ENCODE measurements at places on chromosomes 3 and 15. TPM values are rescaled to one million over a fixed set of nuclear protein-coding genes. Genes with fewer than 3 reads are reported as not detected.

DNA sequence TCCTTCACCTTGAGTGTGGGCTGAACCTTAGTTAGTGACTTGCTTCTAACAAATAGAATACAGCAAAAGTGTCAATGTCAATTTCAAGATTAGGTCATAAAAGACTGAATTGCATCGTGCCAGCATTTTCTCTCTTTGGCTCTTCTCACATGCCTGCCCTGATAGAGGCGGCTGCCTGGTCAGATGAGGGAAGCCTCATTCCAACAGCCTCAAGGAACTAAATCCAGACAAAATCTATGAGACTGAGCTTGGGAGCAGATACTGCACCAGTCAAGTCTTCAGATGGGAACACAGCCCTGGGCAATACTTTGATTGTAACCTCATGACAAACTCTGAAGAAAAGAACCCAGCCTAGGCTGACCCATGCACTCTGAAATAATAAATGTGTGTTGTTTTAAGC lies 63.5 kb upstream of the MFGE8 start:
- H3K4me1 ChIP-seq: no peaks in the 10 kb centered on the region
- H3K27me3 ChIP-seq: no peaks in the 10 kb centered on the region
- DNase-seq: no peak
- H3K27ac ChIP-seq: no peak overlapping the region
- H3K4me3 ChIP-seq: no peak overlapping the region

DNA sequence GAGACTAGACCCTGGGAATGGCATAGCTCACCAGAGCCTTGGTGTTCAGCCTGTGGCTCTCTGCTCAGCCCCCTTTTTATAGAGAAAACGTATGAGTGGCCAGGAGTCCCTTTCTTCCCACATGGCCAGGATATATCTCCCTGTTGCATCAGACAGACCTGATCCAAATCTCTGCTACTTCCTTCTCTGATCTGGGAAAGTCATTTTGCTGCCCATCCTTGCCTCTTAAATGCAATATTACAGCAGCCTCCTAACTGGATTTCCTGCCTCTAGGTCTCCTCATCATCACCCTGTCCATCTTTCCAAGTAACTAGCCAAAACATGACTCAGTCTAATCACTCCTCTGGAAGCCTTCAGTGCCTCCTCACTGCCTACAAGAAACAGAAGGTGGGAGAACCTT lies 42.9 kb downstream of the CTDSPL start:
- H3K36me3 ChIP-seq: no peaks in the 10 kb centered on the region
- H3K27me3 ChIP-seq: no peaks in the 10 kb centered on the region
- peaks cover 27% of the 10 kb centered on the region for H3K4me1 ChIP-seq
- H3K27ac ChIP-seq: no peak overlapping the region

DNA sequence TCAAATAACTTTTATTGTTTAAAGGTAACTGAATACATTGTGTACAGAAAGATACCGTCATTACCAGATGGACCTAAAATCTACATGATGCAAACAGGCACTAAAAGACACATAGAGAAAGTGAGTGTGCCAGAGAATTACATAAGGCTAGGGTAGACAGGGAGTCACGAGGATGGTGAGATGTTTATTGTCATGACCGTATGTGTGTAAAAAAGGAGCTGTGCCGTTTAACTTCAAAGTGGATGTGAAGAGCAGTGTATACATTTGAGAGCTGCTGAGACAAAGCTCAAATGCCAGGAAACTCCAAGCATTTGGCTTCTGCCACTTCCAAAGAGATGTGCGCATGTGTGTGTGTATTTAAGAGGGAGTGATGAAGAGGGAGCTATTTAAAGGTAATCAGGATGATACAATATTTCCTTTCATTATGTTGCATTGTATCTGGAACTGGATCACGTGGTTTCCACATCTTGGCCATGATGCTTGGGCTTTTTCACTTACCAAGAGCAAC lies 51.4 kb upstream of the IGF1R start:
- no peaks in the 10 kb centered on the region for H3K36me3 ChIP-seq
- no peak overlapping the region for H3K4me3 ChIP-seq
- peaks cover 5% of the 10 kb centered on the region for H3K4me1 ChIP-seq
- H3K27me3 ChIP-seq: no peaks in the 10 kb centered on the region

GRCh38 chr3:141863491-141863890 lies 13.0 kb upstream of the ATP1B3 start:
- H3K4me3 ChIP-seq: no peak overlapping the region
- H3K4me1 ChIP-seq: peaks cover 21% of the 10 kb centered on the region
- H3K27ac ChIP-seq: no peak overlapping the region
- no peak for DNase-seq

DNA sequence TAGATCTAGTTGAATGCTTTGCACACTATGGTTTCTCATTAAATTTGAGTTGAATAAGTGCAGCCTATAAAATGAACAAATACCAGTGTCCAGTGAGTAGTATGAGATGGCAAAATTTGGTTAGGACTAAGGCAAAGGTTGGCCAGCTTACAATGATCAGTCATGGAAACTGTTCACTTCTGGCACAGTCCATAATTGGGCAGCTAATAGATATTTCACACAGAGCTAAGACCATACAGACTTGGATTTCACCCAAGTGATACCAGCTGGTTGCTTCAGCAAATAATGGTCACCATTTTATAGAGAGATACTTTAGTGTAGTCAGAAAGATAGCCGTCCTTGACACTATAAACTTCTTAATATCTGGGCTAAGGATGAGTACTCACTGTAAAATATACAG lies 15.7 kb downstream of the GAP43 start:
- no peaks in the 10 kb centered on the region for H3K36me3 ChIP-seq
- H3K27ac ChIP-seq: no peak overlapping the region
- H3K4me3 ChIP-seq: no peak overlapping the region
- H3K4me1 ChIP-seq: no peaks in the 10 kb centered on the region

DNA sequence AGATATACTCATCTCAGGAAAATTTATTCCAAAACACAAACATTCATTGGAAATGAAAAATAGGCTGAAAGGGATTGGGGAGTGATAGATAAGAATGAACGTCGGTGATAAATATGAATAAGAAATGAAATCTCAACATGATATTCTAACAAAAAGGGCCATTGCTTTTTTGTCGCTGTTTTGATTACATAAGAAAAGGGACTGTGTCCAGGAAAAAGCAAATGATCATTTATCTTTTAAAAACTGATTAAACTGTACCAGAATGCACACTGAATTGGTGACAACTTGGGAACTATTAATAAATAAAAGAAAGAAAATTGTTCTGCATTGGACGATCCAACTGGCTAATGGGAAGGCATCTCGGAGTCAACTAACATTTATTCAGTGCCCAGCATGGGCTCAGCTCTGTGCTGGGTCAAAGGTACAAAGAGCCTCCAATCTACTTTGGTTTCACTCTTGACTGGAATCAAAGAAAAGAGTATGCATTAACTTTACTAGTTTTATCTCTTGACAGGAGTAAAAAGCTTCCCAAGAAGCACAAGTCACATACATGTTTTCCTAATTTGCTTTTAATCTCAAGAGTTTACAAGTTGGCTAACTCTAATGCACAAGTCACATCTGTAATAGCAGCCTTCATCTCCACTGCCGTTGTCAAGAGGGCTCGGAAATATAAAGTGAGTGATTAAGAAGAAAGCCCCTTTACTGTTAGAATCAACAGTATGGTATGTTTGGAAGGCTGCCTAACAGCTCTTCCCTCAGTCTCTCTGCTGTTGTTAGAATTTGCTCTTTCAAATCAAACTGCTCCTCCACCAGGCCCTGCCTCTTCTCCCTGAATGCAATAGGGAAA lies 280.0 kb downstream of the IGSF11 start:
- no peaks in the 10 kb centered on the region for H3K27me3 ChIP-seq
- no peaks in the 10 kb centered on the region for H3K4me1 ChIP-seq
- no peak overlapping the region for H3K27ac ChIP-seq

GRCh38 chr3:28743831-28744230 lies 395.2 kb upstream of the AZI2 start:
- no peak overlapping the region for H3K27ac ChIP-seq
- H3K36me3 ChIP-seq: no peaks in the 10 kb centered on the region
- no peaks in the 10 kb centered on the region for H3K4me1 ChIP-seq
- H3K27me3 ChIP-seq: no peaks in the 10 kb centered on the region
- DNase-seq: no peak
- H3K4me3 ChIP-seq: no peak overlapping the region

DNA sequence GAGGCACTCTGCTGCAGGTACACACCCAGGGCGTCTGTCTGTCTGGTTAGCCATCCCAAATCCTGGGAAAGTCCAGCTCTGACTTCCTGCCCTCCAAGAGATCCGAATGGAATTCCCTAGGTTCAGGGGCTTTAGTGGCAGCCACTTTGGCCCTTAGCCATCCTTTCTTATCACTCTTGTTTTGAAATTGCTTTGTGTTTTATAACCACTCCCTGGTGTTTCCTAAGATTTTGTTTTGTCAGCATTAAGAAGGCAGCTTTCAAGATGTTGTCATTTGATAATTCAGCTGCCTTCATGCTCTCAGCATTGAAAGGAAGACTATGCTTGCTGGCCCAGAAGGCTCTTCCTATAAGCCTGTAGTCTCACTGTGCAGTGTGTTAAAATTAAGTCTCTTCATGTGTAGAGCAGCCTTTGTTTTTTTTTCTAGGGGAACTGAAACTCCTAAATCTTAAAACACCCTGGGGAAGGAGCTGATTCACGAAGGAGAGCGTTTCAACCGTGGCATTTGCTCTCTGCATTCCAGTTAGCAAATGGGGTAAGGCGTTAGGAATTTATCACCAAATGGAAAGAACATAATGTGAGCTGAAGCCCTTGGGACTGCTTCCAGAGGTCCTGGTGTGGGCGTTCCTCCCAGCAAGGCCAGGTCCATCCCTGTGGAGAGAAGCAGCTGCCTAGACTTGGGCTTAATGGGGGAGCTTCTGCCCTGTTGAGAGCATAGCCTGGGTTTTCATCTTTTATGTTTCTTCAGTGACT lies 14.2 kb upstream of the CLEC3B start:
- no peaks in the 10 kb centered on the region for H3K27me3 ChIP-seq
- H3K36me3 ChIP-seq: no peaks in the 10 kb centered on the region
- H3K4me3 ChIP-seq: no peak overlapping the region
- H3K4me1 ChIP-seq: peaks cover 59% of the 10 kb centered on the region

DNA sequence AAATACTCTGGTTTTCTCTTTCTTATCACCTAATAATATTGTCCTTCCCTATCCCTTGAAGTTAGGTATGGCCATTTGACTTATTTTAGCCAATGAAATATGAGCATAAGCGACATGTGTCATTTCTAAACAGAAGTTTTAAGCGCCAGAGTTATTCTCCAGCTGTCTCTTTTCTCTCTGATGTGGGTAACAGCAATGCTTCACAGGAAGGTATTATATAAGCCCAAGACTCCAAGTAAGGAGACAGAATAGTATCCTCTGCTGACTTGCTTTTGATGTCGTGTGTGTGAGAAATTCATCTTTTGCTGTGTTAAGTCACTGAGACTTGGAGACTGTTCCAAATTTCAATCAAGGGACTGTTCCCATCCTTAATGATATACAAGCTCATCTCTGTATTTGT lies 224.6 kb upstream of the NECTIN3 start:
- DNase-seq: no peak
- H3K4me3 ChIP-seq: no peak overlapping the region
- no peaks in the 10 kb centered on the region for H3K27me3 ChIP-seq
- no peak overlapping the region for H3K27ac ChIP-seq
- H3K36me3 ChIP-seq: no peaks in the 10 kb centered on the region
- H3K4me1 ChIP-seq: no peaks in the 10 kb centered on the region

GRCh38 chr3:94413336-94414108 lies 350.7 kb downstream of the NSUN3 start:
- H3K36me3 ChIP-seq: no peaks in the 10 kb centered on the region
- H3K4me1 ChIP-seq: no peaks in the 10 kb centered on the region
- H3K27me3 ChIP-seq: no peaks in the 10 kb centered on the region
- H3K4me3 ChIP-seq: no peak overlapping the region
- no peak for DNase-seq

- H3K4me1 ChIP-seq: no peaks in the 10 kb centered on the region
- H3K27me3 ChIP-seq: no peaks in the 10 kb centered on the region
- H3K4me3 ChIP-seq: no peak overlapping the region
- DNase-seq: no peak
- H3K27ac ChIP-seq: no peak overlapping the region
Measured at GRCh38 chr3:183591881-183592521, 36.5 kb upstream of the KLHL6 start.

- H3K27ac ChIP-seq: no peak overlapping the region
- no peaks in the 10 kb centered on the region for H3K4me1 ChIP-seq
- no peak overlapping the region for H3K4me3 ChIP-seq
- no peaks in the 10 kb centered on the region for H3K36me3 ChIP-seq
Measured at GRCh38 chr3:138049157-138049919, 39.4 kb downstream of the CLDN18 start.

GRCh38 chr3:193885832-193886231 lies 250.1 kb upstream of the HES1 start:
- no peaks in the 10 kb centered on the region for H3K36me3 ChIP-seq
- no peaks in the 10 kb centered on the region for H3K27me3 ChIP-seq
- DNase-seq: no peak
- no peaks in the 10 kb centered on the region for H3K4me1 ChIP-seq
- H3K27ac ChIP-seq: no peak overlapping the region

- no peak overlapping the region for H3K27ac ChIP-seq
- DNase-seq: peak; percentile 23
- peaks cover 8% of the 10 kb centered on the region for H3K4me1 ChIP-seq
Measured at GRCh38 chr15:67405208-67406191, 115.4 kb upstream of the C15orf61 start.

DNA sequence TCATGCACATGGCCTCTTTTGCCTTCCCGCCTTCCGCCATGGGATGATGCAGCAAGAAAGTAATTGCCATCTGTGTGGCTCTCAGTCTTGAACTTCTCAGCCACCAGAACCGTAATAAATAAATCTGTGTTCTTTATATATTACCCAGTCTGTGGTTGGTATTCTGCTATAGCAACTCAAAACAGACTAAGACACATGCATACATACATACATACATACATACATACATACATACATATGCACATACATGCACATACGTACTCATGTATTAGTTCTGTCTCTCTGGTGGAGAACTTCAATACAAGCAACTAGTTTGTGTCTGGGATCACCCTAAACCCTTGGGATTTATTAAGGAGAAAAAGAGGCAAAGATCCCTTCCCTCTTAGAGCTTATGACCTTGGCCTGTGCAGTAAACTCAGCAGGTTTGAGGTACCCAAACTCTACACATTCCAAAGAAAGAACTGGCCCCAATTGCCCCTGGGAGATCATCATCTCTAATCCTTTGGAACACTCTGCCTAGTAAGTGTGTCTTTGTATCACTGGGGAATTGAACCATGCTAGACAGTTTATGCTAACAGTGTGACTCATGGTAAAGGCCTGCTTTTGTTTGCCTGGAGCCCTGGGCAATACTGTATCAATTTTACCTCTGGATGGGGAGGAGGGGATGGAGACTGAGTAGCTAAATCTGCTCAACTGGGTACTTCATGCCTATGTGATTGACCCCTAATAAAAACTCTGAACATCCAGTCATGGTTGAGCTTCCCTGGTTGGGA lies 115.6 kb upstream of the LMCD1 start:
- H3K27me3 ChIP-seq: no peaks in the 10 kb centered on the region
- no peaks in the 10 kb centered on the region for H3K36me3 ChIP-seq
- DNase-seq: no peak
- no peaks in the 10 kb centered on the region for H3K4me1 ChIP-seq

GRCh38 chr3:62602129-62602770 lies 228.9 kb upstream of the FEZF2 start:
- H3K4me1 ChIP-seq: no peaks in the 10 kb centered on the region
- no peak for DNase-seq
- H3K36me3 ChIP-seq: no peaks in the 10 kb centered on the region
- H3K27me3 ChIP-seq: no peaks in the 10 kb centered on the region

Gene AP3B2
- polyA plus RNA-seq: 10.8 TPM

Gene SLC51B
- polyA plus RNA-seq: 1.5 TPM

Gene LOXL1
- 8.0 TPM for polyA plus RNA-seq

Gene LTF
- polyA plus RNA-seq: 0.94 TPM
